T-helper 1 cell (primary cell): ENCODE measurements at places on chromosomes 1 and 21.

- no peak for DNase-seq
These were observed 27.2 kb downstream of the NUAK2 start for GRCh38 chr1:205294175-205294917.

GRCh38 chr1:223707256-223708000 lies 4.9 kb upstream of the CAPN2 start:
- DNase-seq: no peak

- no peak for DNase-seq
These were observed 23.2 kb upstream of the H6PD start for GRCh38 chr1:9211291-9211811.

- DNase-seq: no peak
These were observed 19.3 kb upstream of the GRHL3 start for GRCh38 chr1:24299901-24300300.

GRCh38 chr1:153745417-153745816 lies 17.6 kb downstream of the INTS3 start:
- no peak for DNase-seq

DNA sequence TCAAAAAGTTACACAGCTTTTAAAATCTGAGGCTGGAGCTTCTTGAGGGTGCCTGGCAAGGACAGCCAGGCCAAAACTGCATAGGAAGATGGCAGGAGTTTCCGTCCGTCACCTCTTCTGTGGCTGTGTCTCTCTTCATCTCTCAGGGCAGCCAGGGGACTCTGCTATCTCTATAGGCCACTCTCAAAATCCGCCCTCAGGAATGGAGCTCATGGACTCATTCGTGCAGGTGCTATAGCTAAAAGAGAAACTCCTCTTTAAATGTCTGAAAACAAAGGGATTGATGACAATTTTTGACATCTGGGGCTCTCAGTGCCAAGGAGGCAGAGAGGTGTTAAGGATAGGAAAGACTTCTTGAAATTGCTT lies 27.2 kb downstream of the OVAAL start:
- no peak for DNase-seq

- no peak for DNase-seq
These were observed 35.8 kb downstream of the GLIS1 start for GRCh38 chr1:53703174-53703573.

DNA sequence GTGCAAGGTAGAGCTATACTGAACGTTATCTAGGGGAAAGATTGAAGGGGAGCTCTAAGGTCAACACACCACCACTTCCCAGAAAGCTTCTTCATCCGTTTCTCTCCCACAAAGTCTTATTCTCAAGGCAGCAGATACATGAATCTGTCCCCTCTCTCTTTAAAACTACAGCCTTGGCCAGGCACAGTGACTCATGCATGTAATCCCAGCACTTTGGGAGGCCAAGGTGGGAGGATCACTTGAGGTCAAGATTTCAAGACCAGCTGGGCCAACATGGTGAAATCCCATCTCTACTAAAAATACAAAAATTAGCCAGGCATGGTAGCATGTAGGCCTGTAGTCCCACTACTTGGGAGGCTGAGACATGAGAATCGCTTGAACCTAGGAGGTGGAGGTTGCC lies 8.1 kb downstream of the CYP4X1 start:
- DNase-seq: no peak

- DNase-seq: no peak
These were observed 2.9 kb upstream of the BSND start for GRCh38 chr1:54995835-54996234.

DNA sequence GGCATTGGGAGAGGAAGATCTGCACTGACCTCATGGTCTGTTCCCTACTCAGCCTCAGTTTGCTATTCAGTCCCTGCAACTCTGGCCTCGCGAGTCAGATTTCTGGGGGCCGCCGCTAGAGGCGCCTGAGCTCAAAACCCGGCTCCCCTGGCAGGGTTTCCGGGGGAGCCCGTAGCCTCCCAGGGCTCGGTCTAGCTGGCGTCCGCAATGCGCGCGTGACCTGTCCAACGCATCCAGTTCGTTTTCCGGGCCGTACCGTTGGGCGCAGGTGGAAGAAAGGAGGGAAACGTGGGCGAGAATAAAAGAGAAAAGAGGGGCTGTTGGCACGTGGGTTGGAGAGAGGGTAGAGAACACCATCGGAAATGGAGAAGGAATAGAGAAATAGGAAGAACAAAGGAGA lies at the start of gene ADAM30:
Gene ADAM30 (minus strand): TSS at position 213 of the 400 bp plus-strand sequence. CDS start 179 bp downstream, at position 34.
- DNase-seq: no peak

- no peak for DNase-seq
These were observed 24.0 kb upstream of the VASH2 start for GRCh38 chr1:212926372-212926771.

DNA sequence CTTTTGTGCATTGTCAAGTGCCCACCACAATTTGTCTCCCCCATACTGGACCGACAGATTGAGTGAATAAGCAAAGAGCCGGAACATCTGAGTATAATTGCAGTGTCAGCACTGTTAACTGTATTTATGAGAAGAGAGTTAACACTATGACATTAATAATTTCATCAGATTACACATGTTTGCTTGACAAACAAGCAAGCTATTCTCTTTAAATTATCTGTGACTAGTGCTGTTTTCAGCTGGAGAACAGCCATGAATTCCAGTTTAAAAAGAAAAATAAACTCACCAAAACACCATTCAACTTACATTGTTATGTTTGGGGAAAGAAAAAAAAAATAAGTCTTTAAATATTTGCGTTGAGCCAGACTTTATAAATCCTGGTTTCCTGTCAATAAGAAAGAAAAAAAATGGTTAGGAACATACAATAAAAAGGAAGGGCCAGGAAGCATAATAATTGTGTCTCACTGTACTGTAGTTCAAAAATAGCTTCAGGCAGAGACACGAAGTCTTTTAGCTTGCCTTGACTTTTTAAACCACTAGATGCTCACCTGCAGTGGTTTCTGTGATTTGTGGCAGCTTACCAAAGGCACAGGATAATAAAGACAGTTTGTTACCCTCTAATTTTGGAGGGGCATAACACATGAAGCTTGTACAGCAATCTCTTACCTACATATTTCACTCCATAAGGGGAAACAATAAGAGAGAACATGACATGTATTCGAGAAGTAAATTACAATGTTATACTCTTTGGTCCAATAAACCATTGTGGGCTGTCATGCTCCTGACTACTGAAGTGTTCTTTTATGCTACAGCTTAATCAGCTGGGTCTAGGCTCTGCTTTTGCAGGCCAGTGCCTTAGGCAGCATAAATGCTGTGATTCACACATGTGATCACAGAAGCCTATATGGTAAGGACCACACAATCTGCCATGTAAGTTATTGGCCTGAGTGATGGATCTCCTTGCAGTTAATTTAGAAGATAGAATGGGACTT lies 302.0 kb upstream of the ADGRL2 start:
- DNase-seq: no peak

GRCh38 chr1:1094981-1095380 lies 20.9 kb upstream of the RNF223 start:
- no peak for DNase-seq

DNA sequence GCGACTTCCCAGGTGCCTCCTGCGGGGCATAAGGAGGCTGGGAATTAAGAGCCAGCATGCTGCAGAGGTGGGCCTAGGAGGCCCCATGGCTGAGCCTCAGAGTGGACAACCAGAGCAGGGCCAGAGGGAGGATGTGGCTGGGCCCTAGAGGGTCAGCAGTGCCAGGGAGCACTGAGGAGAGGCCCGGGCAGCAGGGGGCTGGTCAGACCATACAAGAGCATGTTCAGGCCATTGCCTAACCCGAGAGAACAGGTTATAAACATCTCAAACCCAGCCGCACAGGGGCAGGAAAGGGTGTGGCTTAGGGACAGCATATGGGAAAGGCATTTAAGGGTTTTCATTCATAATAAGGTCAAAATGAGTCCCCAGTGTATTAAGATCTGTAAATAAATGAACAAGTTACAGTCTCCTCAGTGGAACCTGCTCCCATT lies 51.1 kb downstream of the IER5 start:
- no peak for DNase-seq

DNA sequence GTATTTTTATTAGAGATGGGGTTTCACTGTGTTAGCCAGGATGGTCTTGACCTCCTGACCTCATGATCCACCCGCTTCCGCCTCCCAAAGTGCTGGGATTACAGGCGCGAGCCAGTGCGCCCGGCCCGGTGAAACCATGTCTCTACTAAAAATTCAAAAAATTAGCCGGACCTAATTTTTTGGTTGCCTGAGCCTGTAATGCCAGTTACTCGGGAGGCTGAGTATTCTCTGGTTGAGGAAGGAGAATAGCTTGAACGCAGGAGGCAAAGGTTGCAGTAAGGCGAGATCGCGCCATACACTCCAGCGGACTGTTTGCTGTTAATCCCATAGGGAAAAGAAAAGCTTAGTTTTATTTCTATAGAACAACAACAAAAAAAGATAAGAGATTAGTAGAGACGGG lies 29.9 kb upstream of the HJV start:
- DNase-seq: no peak

DNA sequence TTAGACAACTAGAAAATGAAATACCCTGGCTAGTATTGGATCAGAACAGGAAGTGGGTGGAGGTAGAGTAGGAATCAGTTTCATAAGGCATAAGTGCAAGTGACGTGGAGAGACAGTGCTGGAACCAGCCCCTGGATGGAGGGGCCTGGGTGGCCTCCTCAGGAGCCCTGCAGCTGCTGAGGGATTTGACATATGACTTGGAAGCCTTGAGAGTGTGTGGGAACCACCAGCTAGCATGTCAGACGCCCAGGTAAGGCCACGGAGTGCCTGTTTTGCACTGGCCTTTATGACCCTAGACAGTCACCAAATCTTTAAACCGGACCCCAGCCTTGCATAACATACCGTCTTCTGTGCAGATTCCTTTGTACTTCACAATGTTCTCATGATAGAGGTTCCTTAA lies 94.4 kb downstream of the RAVER2 start:
- no peak for DNase-seq

- no peak for DNase-seq
These were observed 48.2 kb downstream of the UCK2 start for GRCh38 chr1:165875604-165876003.

DNA sequence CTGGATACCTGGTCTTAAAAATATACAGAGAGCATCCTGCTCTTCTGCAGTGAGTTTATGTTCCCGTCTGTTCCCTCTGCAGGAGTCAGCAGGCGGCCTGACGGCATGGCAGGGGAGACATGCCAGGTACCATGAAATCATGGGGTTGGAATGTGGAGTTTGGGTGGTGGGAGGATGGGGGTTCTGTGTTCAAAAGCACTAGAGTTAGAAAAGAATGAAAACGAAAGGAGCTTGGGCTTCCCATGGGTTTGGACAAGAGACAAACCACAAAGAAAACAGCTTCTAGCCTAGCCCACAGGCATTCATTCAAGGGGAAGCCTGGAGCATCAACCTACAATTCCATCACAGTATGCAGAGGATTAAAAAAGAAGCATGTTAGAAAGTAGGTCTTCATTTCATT lies 59.9 kb downstream of the WARS2 start:
- no peak for DNase-seq

- DNase-seq: no peak
These were observed 38.6 kb downstream of the UBE2G2 start for GRCh38 chr21:44763050-44763378.

GRCh38 chr1:109294481-109294880 lies 11.5 kb upstream of the PSRC1 start:
- no peak for DNase-seq

DNA sequence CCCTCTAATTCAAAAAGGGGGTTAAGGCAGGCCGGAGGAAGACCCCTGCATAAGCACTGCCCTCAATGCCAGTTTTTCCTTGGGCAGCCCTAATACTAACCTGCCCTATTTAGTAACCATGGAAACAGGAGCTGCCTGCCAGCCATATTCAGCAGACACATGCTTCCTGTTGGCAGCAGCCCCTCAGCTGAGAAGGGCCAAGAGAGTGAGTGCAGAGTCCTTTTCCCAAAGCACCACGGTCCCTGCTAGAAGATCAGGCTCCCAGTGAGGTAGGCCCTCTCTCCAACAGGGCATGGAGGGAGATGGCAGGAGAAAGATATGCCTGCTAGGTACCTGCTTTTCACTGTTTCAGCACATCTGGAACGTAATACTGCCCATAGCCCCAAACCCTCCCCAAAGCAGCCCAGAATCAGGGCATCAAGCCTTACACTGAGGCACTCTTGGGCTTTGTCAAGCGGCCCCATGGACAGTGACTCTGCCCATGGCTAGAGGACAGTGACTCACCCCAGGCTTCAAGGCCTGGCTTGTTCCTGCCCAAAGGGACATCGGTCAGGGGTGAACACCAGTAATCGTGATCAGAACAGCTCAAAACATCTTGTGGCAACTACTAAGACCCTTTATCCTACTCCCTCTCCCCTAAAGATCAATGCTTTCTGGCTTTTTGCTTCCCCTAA lies 64.5 kb downstream of the BCAR3 start:
- DNase-seq: no peak

DNA sequence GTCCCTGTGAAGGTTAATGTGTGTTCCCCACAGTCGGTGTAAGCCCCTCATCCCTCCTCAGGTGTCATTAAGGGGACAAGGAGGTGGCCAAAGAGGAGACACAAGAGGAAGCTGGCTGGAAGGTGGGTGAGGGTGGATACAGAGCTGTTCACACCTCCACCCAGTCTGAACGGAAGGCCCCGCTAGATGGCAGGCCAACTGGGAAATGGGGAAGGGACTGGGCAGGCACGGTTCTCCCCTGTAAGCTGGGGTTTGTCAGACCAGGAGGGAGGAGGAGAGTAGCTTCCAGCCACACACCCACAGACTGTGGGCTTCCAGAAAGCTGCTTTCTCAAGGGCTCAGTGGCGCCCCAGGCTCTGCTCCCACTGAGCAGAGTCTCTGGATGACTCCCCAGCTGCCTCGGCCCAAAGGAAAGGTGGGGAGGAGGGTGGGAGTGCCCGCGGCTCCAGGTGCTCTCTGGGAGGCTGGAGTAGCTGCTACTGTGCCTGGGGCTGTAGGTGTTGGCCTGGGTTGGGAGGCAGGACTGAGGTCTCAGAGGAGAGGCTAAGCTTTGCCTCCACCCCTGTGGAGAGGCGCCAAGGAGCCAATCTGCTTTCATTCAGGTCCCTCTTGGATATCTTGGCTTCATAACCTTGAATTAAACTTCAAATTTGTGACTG lies 41.2 kb downstream of the PCP4 start:
- DNase-seq: no peak

DNA sequence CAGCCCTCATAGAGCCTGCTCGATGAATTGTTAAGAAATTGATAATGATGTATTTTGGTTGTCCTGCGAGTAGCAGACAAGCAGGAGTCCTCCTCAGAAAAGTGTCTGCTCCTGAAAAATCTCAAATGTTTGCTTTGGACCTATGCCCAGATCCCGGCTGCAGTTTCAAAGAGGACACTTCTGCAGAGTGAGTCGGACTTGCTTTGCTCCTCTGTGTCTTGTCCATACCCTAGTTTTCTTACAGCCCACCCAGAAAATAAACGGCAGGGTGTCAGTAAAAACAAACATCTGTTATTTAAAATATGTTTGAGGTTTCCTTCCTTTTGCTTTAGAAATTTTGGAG lies 2.8 kb downstream of the S100A10 start:
- no peak for DNase-seq

- DNase-seq: no peak
These were observed 926 bp upstream of the MRPL55 start for GRCh38 chr1:228109962-228110488.

GRCh38 chr1:22689505-22689904 lies 21.1 kb upstream of the EPHB2 start:
- DNase-seq: no peak
